ENCODE measurements at places on chromosomes 7 and 10.

DNA sequence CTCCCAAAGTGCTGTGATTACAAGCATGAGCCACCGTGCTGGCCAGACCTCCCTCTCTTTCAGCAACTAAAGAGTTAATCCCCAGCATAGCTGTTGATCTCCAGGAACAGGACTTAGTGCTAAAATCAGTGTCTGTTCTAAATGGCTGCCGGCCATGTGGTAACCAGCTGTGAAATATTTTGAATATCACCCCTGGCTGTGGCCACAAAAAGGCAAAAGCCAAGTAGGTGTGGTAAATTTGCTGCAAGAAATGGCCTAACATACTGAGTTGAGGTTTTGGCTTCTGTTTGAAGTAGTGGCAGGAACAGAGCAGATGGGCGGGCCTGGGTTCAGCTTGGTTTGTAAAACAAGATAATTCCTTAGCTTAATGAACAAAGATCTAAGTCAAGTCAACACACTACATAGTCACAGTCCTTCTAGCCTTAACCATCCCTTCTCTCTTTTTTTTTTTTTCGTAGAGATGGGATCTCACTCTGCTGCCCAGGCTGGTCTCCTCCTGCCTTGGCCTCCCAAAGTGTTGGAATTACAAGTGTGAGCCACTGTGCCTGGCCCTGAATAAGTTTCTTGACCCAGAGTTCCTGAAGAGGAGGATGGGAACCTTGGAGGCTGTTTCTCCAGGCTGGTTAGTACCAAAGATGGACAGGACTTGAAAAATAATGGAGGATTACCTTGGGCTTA, 22.7 kb upstream of the AGFG2 start:
- no peak for DNase-seq

DNA sequence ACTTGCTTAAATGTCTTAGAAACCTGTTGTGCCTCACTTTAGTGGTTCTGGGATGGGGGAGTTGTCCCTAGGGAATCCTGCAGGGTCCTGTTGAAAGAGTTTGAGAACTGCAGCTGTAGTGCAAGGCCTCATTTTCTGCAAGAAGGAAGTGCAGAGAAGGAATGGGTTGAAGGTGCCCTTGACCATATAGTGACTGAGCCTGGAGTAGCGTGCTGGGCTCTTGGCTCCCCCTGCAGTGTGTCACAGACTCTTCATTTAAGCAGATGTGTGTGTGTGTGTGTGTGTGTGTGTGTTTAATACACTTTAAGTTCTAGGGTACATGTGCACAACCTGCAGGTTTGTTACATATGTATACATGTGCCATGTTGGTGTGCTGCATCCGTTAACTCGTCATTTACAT, 92.2 kb downstream of the GRK5 start:
- DNase-seq, result no peak

DNA sequence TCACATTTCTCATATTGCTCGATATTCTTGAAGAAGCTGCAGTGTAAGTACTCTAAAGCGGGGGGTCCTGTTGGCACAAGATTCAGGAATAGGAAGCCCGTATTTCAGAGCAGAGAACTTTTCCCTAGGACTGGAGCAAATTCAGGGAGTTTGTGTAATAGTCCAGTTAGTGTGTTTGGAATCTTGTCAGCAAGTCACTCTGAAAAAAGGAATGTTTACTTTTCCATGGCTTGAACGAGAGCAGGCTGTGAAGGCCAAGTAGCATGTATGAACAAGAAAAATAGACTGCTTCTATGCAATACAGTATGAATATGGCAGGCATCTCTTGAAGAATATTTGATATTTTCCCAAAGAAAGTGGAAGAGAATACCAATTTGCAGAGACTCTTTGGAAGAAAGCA, 39.8 kb downstream of the CDC123 start:
- no peak for DNase-seq

DNA sequence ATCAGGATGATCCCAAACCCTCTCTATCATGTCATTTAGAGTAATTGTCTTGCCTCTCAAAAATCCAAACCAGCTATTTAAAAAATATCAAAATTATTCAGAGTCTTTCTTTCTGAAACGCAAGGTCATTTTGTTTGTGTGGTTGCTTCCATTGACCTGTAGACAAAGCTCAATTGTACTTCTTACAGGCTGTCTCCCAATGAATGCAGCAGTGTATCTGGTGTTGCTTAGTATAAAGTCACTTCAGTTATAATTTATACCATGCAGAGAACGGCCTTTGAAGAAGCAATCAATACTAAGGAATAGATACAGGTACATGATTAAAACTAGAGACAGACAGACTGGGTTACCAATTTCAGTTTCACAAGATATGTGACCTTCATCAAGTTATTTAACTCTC, 80.9 kb downstream of the DOCK4 start:
- no peak for DNase-seq

DNA sequence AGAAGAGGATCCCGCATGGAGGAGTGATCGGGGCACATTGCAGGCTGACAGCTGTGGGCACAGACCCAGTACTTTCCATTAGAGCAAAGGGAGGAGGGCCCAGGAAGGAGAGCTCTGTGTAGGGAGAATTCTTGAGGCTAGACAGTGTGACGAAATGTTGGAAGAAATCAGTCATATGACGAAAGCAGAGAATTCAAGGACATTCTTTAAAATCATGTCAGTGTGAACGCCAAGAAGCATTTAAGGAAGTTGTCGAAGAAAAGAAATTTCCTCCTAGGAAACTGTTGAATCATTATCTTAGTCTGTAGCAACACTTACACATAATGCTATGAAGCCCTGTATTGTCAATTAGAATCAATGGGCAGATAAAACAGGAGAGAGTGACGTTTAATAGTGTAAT, 191.3 kb upstream of the ADARB2 start:
- DNase-seq, result no peak

DNA sequence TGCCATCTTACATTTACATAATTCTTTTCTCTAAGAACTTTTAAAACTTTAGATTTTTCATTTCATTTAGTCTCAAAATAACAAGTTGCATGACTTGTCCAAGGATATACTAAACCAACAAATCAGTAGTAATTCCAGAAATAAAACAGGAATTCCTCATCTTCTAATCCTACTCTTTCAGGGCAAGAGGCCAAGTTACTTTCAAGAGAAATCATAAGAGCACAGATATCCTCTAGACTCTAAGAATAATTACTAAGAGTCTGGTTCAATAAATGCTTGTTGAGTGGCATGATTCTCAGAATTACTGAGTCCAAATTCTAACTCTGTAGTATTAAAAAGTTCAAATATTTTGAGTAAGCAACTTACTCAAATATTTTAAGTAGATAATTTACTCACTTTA, 12.9 kb downstream of the PDZD8 start:
- DNase-seq, result no peak

DNA sequence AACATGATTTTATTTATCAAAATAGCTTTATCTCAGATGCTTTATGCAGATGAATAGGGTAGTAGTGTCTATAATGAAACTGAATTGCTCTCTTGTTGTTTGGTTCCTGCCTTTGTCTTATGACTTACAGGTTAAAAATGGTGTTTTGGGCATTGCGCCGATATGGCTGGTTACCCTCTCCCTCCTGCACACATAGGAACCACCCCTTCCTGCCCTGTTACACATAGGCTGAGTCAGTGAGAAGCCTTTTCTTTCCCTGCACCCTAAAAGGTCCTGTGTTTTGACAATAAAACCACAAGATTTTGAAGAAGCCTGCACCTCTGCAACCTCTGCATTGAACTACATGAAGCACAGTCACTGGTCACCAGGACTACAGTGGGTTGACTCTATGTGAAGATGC, 655.8 kb upstream of the ANKRD30A start:
- DNase-seq, result no peak

GRCh38 chr7:122010116-122010515, 133.9 kb downstream of the AASS start:
- no peak for DNase-seq

All from memory B cell (primary cell).